Spinal cord (tissue), 10 donors: ENCODE measurements at places on chromosomes 11 and 22. TPM values are rescaled to one million over a fixed set of nuclear protein-coding genes. Genes with fewer than 3 reads are reported as not detected.

DNA sequence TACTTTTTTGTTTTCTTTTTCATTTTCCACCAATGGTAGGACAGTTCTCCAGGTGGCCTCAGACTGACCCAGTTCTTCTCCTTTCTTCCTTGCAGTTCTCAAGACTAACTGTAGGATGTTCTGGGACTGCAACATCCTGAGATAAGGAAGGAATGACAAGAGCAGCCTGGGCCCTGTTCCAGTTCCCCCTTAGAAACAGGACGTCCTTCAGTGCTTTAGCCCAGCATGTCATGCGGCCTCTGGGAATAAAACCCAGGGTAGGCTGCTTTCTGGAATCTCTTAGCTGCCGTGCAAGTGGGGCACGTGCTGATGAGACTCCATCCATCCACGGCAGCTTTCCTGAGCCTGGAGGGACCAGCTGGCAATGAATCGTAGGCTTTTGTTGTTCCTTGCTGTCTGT lies 24.0 kb upstream of the CADM1 start:
- no peak for DNase-seq

DNA sequence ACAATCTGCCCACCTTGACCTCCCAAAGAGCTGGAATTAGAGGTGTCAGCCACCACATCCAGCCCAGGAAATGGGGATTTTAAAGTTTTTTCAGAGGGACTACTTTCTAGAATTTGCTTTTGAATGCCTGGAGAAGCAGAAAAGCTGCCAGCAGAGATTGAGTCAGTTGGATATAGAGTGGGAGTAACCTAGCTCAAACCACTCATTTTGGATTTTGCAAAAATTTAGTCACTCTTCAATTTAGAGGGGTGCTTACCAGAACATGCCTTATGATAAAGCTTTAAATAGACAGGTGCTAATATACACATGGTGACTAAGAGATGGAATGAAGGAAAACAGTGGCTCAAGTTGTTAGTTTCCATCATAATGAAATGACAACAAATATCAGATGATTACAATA lies 26.5 kb upstream of the PSMA1 start:
- no peak for DNase-seq

GRCh38 chr11:33864479-33864878 lies 27.4 kb downstream of the LMO2 start:
- no peak for DNase-seq

DNA sequence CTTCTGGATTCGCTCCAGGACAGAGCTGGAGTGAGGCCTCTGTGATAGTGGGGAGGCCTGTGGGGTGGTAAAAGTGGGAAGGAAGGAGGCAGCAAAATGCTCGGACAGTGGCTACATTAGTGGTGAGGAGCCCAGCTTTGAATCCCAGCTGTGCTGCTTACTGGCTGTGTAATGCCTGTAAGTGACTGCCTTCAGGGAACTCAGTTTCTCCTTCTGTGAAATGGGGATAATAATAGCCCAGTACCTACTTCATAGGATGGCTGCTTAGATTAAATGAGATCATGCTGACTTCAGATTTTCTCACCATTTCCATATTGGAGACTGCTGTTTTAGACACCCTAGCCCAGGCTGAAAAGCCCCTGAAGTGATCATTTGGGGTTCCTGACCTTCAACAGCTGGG lies 8.4 kb upstream of the ALX4 start:
- DNase-seq: no peak

- DNase-seq: no peak
Measured at GRCh38 chr11:1608363-1608762, at the start of gene KRTAP5-3. Gene KRTAP5-3, minus strand, starts transcription at chr11:1608463. Its CDS starts 78 bp downstream, at chr11:1608385.

Gene TMPRSS5
- total RNA-seq: 9.5 TPM

Gene DEFB131B
- total RNA-seq: not detected

Gene LUZP2
- total RNA-seq: 118 TPM

Gene LDHAL6A
- 0.20 TPM for total RNA-seq
